ENCODE measurements at places on chromosomes 7 and 10. TPM values are rescaled to one million over a fixed set of nuclear protein-coding genes. Genes with fewer than 3 reads are reported as not detected.
A peak's percentile ranks its signal among the peaks of the same experiment; 100 is the strongest.

Gene RAPGEF5
- 1.0 TPM for total RNA-seq

Gene NPSR1
- total RNA-seq: not detected

Gene SCART1
- total RNA-seq: 0.50 TPM

Gene PRR15
- 7.2 TPM for total RNA-seq

Gene SLC29A4
- total RNA-seq: 8.2 TPM

Gene CPA4
- 111 TPM for total RNA-seq

Gene CCNY
- total RNA-seq: 89.4 TPM

Gene SPDYE5
- total RNA-seq: not detected

Gene C10orf95
- 0.20 TPM for total RNA-seq

DNA sequence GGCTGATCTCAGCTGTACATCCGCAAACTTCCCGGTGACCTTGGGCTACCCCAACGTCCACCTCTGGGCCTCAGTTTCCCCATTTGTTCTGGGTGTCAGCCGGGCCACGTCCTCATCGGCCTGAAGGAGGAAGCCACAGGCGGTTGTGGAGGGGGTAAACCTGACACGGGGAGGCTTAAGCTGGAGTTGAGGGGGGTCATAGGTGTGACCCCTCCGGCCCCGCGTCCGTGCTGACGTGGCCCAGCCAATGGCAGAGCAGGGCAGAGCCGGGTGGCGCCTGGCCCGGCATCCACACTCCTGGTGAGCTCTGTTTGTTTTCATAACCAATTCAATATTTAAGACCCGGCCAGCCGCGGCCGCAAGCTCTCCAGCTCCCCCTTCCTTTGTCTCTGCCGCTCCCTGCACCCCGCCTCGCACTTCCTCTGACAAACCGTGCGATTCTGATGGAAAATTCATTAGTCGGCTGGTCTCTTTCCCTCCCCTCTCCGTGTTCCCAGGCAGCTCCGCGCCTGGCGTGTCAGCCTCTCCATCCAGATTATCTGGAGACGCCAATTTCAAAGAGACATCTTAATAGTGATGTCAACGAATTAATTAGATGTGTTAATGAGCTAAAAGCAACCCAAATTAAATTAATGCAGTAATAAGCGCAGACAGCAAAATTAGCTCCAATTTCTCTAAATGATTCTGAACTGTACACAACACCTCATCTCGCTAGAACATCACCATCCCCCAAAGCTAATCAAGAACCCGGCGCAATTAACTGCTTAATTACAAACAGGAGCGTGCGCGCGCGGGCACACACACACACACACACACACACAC is 55.4 kb downstream of the MICALL2 start:
- peak; percentile 61 for DNase-seq

GRCh38 chr7:147096629-147097028 is 980.0 kb downstream of the CNTNAP2 start:
- no peak for DNase-seq

DNA sequence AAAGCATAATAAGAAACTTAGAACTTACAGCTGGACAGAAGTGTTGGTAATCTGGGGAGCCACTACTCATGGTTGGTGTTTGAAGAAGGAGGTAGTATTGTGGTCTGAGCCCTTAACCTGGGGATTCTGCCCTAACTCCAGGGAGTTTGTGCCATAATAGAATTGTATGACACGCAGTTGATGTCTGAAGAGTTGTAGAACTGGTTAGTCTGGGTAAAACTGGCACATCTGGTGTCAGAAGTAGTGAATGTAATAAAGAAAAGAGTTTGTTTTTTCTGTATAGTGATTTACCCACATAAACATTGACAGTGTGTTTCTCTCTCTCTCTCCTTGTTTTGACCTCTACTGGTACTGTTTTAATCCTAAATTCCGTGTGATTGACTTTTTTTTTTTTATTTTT is 448.1 kb upstream of the SEMA3D start:
- no peak for DNase-seq

DNA sequence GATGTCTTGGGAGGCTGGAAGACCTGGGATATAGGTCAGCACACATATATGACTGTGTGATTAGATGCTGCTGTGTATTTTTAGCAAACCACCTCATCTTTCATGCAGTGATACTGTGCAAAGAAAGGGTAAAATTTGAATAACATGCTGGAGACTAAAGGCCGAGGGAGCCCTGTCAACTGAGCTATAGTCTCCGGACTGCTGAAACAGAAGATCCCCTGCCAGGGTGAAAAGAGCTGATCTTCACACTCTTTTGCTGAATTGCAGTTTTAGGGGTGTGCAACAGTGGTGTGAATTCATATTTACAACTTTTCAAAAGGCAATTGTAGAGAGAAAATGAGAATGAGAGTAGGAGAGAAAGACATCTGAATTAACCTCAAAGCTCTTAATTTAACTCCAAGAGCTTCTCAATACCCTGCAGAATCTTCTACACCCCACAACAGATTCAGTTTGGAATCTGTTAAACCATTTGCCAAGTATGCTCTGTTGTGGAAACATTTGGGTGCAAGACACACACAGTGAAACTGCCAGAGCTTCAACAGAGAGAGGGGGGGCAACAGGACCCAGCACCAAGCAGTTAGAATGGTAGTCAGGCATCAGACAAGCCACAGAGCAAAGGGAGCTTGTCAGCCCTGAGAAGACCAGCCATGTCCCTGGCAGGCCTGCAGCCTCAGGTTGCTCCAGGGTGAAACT is 190.1 kb upstream of the STK17A start:
- DNase-seq: no peak

DNA sequence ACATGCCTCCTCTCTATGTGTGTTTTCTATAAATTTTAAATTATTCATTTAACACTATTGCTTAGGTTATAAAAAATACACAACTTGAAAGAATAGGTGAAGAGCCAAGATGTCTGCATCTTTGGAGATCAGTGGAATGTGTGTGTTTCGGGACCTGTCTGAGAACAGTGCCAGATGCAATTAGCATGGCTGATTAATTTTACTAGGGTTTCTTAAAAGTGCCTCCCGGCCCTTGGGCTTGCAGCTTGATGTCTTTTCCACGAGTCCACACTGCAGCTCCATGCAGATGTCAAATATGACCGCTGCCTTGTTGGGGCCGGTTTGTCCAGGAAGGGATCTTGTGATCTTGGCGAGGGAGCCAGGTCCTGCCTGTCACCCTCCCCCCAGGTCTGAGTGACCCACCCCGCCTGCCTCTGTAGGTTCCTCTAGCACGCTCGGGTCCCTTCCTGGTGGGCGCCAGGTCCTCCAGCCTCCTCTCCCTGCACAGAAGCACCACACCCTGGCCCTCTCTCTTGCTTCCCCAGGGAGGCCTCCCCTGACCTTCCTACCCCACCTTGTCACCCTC is 20.7 kb downstream of the LHPP start:
- DNase-seq: no peak

DNA sequence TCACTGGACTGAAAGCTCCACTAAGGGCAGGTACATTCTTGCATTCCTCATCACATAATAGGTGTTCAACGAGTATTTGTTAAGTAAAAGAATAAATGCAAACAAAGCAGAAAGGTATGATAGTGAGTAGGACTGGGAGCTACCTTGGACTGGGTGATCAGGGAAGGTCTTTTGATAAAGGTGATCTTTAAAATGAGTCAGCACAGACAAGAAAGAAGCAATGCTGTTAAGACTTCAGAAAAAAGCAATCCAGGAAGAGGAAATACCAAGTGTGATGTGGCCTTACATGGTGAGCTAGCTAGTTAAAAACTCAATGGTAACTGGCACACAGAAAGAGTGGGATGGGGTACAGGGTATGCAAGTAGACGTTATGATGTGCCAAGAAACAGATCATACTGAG is 40.1 kb downstream of the TSPAN12 start:
- no peak for DNase-seq

- DNase-seq: peak; percentile 53
Observed at GRCh38 chr7:66682350-66683093, 53.8 kb downstream of the KCTD7 start.

DNA sequence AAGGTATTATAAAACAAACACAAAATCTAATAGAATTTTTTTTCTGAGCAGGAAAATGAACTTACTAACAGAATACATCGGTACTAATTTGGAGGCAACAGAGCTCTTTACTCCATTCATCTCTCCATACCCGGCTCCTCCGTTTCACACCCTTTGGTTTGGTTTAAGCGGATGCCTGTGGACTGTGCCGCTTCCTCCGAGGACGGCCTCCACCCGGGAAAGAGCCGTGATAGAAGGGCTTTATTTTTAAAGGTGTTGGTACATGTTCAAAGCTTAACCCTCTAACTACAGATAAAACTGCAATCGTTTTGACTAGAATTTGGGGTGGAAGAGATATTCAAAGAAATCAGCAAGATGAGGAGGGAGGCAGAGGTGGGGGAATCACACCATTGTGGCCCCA is 1.9 kb downstream of the VIPR2 start:
- DNase-seq: no peak

DNA sequence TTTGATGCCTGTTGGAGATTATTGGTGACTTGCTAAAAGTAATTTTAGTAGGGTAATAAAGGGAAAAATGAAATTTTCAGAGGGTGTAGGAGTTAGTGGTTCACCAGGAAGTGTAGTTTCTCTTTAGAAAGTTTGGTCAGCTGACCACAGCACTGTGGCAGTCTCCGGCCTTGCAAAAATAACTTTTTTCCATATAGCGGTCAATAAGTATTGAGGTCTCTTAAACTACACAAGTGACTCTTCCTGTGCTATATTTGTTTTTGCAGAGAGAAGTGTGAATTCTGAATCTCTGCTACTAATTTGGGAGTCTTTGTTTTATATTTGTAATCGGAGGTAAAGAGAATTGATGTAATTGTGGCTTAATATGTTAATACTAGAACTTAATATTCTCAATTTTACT is 24.3 kb downstream of the PTPN12 start:
- DNase-seq: no peak

DNA sequence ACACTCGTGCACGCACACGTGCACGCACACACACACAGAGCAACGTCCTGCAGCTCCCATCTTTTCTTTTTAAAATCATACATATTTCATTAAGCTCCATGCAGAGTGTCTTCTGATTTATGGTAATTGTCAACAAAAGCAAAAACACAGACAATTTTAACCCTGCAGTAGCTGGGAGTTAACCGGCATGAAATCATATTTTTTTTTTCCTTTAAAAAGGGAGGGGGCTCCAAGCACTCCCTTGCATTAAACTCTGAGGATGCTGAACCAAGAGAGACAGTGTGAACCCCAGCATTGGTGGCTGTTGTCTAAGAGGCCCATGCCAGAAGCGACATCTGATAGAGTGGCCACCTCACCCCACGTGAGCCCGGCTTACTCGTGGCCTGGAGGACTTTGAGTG is 542.6 kb downstream of the DNAJB6 start:
- DNase-seq: no peak

DNA sequence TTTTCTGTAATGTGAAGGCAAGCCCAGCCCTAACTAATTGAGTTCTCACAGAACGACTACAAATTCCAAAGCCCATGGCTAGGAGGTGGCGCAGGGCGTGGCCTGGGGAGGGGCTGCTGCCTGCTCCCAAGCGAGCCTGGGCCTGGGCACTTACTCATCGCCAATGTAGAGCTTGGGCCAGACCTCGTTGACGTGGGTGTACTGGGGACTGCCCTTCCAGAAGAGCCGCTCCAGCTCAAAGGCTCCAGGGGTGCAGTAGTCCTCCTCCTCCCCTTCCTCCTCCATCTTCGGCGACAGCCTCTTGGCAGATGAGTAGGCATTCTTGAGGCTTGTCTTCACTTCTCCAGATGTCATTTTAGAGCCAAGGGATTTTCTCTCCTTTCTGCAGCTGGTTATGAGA is 53.3 kb upstream of the SAMD8 start:
- DNase-seq: peak; percentile 37

DNA sequence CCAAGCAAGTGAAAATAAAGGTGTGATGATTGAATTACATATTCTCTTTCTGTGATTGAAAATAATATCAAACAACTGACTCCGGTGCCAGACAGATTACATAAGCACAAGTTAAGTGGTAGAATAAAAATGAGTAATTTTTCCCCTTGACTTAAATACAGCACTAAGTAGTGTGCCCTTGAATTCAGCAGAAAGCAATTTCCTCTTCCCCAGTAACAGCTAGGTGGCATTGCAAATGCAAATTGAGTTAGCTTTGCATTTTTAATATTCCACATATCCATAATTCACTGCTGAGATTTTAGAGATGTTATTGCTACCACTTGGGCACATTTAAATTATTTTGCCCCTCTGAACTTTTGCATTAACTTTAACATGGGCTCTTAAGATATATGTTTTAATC is 89.8 kb upstream of the NPVF start:
- DNase-seq: no peak

- peak; percentile 96 for DNase-seq
Observed at GRCh38 chr7:2309889-2310331, 4.3 kb downstream of the SNX8 start.

Measured in astrocyte (in vitro differentiated cells and primary cell).